ENCODE measurements at places on chromosomes 16 and 17.

DNA sequence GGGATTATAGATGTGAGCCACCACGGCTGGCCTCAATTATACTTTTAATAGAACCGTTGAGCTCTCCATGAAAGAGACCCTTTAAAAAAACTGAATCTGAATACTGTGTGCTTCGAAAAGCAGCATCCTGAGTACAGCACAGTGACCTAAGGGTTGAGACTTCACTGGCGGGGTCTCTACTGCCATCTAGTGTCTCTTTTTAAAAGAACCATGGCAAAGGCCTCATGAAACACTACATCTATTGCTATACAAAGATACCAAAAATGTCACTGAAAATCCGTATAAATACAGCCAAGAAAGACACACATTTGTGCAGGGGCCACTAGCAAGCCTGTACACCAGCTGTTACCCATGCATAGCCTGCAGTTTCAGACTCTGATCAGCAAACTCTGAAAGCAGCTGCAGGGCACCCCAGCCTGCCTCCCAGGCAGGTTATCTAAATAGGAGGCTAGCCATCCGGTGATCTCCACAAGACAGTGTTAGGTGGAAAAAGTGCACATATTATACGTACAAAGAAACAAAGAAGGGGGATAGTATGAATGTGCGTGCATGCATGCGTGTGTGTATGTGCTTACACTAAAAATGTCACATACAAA lies 35.3 kb downstream of the NPLOC4 start:
- peak; percentile 21 for DNase-seq

- no peak for DNase-seq
Observed at GRCh38 chr16:51898872-51899271, 648.1 kb downstream of the TOX3 start.

DNA sequence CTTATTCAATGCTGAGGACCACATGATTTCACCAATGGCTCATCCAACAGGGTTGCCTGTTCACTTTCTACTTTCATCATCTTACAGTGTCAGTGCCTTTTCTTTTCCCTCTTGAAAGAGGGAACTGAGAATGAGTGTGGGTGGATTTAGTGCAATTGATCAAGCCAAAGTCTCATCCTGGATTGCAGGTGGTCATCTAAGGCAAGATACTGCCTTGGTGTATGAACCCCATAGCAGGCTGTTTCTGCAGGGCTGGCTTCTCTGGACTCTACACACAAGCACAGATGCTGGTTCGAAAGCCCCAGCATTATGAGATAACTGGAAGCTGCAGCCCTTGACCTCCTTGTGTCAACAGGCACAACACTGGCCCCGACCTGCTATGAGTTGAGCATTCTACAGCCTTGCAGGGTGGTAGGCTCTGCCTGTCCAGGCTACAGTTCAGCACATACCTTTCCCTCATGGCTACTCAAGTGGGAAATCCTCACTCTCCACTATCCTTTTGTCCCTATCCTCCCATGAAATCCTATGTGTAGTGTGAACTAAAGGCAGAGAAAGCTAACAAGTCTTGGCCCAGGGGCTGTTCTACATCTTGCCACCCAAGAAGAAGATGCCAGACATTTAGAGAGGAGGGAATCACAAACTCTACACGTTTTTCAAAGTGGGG lies 358.7 kb downstream of the SLC39A11 start:
- no peak for DNase-seq

GRCh38 chr17:39074676-39075075 lies 76.8 kb downstream of the PLXDC1 start:
- no peak for DNase-seq

DNA sequence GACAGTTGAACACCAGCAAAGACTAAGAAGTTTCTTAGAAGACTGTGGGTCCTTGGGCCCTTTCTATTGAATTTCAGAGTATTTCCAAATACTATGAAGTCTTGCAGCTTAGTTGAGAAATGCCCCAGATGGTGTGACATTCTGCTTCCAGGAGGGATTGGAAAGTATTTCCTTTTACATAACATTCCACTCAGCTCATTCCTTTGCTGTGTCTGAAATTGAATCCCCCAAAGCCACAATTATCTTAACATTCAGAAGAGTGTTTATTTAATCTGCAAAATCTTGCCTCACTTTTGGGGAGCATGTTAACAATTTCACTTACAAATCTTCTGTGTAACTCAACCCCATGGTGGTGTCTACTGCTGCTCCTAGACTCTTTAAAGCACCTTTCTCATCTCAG lies 307.7 kb downstream of the WWOX start:
- DNase-seq = no peak
